ENCODE measurements at places on chromosomes 16 and 17.

DNA sequence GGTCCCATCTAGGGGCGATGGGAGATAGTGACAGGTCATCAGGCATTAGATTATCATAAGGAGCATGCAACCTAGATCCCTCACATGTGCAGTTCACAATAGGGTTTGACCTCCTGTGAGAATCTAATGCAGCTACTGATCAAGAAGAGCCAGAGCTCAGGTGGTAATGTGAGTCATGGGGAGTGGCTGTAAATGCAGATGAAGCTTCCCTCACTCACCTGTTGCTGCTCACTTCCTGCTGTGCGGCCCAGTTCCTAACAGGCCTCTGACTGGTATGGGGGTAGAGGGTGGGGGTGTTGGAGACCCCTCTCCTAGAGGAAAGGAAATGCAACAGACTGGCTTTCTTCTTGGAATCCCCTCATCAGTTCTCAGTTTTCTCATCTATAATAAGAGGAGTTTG, 131.4 kb downstream of the CA10 start:
- DNase-seq = no peak

- no peak for DNase-seq
Observed at GRCh38 chr16:67311607-67312488, 14.7 kb downstream of the KCTD19 start.

GRCh38 chr16:64974381-64974780, 147.5 kb downstream of the CDH11 start:
- DNase-seq = no peak

- no peak for DNase-seq
Observed at GRCh38 chr17:74541176-74542111, 4.5 kb downstream of the CD300C start.
